Frontal cortex (tissue), 4 donors: ENCODE measurements at places on chromosomes 5 and 9. TPM values are rescaled to one million over a fixed set of nuclear protein-coding genes. Genes with fewer than 3 reads are reported as not detected.

Gene ALDH7A1
- 38.3 TPM for total RNA-seq

Gene MEGF9
- 59.5 TPM for total RNA-seq

Gene GHR
- total RNA-seq: 1.6 TPM

- DNase-seq: no peak
Observed at GRCh38 chr9:129648092-129648763, 6.3 kb upstream of the ASB6 start.

GRCh38 chr5:176882567-176882903 is 16.6 kb downstream of the HK3 start:
- DNase-seq: no peak

DNA sequence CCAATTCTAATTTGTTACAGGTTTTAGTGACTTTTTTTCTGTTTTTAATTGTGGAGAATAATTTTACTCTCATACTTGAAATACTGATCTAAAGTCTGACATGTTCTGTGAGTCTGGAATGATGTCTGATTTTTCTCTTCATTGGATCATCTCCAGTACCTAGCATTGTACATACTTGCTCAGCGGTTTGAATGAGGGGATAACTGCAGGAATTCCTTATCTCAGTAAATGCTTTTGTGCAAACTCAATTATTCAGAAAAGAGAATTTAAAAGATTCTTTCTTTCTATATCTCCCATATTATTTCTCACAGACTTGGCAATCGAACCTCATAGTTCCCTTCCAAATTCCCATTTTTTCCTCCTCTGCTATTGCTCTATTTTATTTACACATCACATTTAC is 397.9 kb upstream of the SGCD start:
- DNase-seq: no peak
